ENCODE measurements at places on chromosomes 1 and 21. TPM values are rescaled to one million over a fixed set of nuclear protein-coding genes. Genes with fewer than 3 reads are reported as not detected.

DNA sequence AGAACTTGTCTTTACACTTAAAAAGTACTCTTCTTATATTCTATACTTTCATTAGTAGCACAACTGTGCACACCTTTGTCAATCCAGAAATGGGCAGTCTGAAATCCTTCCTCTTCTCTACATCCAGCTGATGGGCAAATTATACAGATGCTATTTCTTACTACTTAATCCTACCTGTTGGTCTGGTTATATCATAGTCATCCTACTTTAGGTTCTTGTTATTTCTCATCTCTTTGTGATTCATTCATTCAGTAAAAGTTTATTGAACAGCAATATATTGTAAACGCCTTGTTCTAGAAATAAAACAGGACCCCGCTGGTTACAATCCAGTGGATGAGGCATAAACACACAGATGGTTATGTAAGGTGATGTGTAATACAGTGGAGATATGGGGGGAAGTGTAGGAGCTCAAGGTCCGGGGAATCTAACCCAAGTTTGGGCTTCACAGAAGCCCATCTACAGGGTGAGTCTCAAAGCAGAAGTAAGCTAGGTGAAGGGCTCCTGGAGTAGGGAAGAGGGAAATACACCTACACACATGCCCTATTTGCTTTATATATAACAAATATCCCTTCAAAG, 11.8 kb upstream of the FUBP1 start:
- no peak for DNase-seq

- DNase-seq, result no peak
These were observed 622.6 kb downstream of the ADGRL2 start for GRCh38 chr1:82423174-82423815.

DNA sequence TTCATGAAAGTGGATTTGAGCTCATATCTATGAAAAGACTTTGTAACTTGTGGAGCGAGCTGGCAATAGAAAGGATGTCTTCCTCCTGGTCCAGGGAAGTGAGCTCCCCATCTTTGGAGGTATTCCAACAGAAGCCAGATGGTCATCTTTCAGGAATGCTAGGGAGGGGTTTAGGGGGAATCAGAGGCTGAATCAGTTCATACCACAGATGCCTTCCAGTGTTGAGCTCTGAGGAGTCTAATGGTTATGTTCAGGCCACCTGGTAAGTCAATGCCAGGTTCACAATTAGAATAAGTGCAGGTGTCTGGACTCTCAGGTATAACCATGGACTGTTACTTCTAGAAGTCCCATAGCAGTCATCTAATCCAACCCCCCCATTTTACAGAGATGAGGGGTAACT, 119.1 kb downstream of the ACTL8 start:
- no peak for DNase-seq

DNA sequence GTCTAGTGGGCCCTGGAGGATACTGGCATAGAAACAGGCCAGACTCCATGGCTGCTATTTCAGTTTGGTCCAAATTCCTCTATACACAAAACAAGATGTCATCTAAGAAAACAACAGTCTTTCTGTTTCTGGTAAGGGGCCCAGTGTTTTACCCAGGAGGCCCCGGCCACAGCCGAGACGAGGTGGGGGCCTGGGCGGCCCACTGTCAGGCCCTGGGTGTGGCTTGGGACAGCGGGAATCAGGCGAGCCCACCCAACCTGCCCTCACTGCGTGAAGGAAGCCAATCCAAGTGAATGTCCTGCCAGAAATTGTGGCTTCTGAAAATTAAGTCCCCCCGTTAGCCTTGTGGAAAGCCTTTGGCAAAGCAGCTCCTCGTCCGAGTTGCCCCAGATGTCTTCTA, 31.2 kb upstream of the GPR153 start:
- no peak for DNase-seq

DNA sequence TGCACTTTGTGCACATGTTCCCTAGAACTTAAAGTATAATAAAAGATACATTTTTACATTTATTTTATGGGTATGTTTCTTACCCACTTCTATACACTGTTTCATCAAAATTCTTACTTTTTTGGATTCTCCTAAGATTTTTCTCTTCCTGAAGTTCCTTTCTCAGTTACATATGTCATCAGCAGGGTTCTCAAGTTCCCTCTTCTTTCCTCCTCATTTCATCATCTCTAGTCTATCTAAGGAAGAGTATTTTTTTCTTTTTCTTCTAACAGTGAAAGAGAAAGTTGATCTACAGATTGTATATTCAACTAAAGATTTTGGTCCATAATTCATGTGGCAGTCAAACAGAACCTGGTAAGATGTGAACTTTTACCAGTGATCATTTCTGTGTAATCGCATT, 41.2 kb upstream of the CYYR1 start:
- DNase-seq, result no peak

DNA sequence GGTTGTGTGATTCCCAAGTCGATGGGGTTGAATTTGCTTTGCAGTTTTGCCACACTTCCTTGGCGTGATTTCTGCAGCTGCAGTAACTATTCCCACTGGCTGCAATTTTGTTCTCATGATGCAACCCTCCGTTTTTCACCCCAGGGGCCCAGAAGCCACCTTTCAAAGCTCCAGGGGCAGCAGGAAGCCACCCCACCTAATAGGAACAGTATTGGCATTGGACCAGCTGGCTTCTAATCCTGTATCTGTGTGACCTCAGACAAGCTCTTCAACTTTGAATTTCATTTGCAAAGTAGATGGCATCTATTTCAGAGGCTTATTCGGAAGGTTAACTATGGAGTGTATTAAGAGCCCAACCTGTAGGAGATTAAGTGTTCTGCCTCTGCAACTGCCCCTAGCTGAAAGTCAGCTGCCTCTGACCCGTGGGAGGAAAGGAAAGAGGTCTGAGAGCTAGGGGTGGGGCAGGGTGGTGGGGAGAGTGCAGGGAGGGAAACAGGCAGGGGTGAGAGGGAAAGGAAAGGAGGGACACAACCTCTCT, 12.6 kb downstream of the C1orf115 start:
- no peak for DNase-seq

DNA sequence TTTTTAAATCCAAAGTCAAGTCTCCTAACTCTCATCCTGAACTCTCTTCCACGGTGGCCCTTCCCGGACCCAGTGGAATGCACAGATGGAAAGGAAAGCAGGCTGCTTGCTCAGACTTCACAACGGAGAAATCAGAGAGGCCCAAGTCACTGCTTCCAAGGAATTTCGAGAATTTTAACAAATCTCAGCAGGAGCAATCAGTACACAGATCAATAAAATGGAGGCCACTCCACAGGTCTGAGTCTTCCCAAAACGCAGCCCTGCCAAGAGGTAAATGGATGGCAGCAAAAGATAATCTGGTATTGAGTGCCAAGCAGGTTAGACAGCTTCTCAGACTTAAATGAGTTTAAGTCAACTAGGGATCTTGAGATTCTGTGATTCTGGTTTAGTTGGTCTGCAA, 81.1 kb upstream of the TIAM1 start:
- DNase-seq, result no peak

DNA sequence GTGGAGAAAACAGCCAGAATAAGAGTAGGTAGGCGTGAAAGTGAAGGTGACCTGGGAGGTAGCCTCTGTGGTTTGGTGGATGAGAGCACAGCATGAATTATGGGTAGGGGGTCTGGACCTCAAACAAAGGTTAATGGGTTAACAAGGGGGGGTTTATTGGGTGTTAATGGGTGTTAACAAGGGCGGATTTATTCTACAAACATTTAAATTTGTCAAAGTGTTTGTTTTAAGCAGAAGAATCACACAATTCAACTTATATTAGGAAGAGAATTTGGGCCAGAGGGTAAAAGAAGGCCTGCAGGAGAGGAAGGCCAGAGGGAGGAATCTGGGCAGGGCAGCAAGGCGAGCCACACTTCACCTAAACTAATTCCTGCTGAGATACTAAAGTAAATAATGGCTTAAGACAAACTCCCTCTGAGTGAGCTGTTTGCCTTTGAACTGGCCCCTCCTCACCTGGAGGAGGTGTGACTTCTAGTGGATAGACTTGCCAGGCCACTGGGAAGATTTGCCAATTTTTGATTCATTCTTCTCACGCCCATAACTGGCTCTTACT, 191.7 kb downstream of the GIPC2 start:
- DNase-seq, result peak; percentile 67

DNA sequence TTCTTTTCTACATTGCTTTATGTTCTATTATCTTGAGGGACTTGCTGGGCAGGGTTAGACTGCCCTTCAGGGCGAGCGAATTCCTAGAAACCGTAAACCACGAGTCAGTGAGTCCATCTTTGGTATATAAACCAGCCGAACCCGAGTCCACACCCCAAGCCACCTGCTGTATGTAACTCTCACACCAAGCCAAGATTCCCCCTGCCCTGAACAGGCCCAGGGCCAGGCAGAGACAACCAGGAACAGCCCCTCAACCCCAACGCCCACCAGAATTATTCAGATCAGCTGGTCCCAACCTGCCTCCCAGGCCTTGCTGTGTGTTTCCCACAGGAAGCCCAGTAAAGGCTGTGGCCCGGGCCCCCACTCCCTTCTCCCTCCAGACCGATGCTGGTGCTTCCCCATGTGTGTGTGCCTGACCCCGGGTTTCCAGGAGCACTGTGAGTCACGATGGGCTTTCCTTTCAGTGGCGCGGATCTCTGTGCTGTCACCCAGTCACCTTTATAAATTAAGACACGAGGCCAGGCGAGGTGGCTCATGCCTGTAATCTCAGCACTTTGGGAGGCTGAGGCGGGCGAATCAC, 17.1 kb downstream of the KIF17 start:
- no peak for DNase-seq

DNA sequence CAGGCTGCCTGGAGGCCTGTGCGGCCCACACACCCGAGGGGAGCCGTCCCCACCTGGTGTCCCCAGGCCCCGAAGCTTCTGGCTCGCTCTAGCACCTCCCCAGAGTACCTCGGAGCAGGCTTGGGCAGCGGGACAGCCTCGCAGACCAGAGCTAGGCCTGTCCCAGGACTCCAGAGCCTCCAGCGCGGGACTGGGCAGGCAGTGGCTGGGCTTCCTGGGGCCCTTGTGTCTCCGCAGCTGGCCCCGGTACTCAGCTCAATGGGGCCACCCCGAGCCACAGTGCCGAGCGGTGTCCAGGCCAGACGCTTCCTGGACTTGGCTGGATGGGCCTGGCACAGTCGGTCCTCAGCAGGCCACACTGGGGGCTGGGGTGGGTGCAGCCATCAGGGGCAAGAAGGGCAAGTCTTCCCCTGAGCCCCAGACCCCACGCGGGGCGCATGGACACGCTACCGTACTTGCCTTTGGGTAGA, 4.9 kb downstream of the SCNN1D start:
- DNase-seq, result no peak

DNA sequence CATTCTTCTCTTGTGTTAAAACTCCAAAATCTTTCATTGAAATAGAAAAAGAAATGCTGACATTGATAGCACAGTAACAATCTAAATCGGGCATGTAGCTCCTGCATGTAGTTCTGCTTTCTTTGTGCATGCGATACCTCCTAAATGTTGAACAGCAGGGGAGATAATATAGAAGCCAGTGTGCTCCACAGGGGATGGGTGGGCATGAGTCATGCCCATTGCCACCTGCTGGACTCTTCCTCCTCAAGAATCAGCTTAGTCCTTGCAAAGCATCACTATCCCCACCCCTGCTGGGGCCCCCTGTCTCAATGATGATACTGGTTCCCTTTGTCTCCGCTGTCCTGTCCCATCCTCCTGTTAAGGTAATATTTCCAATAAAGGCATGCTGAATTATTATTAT, 203.0 kb downstream of the RWDD3 start:
- no peak for DNase-seq

DNA sequence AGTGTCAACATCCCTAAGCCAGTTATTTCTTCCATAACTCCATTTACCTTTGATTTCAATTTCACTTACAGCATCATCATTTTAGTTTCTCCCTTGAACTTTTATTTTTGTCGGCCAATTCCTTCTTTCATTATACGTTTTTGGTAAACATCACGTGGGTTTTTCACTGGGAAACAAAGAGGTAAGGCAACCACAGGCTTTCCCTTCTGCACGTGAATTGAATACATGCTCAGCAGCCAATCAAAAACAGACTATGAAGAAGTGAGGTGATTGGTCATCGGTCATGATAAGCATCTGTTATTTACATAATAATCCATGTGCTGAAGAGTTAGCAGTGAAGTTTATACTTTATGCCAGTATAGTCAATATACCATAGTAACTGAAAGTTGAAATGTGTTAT, 98.7 kb downstream of the NCAM2 start:
- no peak for DNase-seq

DNA sequence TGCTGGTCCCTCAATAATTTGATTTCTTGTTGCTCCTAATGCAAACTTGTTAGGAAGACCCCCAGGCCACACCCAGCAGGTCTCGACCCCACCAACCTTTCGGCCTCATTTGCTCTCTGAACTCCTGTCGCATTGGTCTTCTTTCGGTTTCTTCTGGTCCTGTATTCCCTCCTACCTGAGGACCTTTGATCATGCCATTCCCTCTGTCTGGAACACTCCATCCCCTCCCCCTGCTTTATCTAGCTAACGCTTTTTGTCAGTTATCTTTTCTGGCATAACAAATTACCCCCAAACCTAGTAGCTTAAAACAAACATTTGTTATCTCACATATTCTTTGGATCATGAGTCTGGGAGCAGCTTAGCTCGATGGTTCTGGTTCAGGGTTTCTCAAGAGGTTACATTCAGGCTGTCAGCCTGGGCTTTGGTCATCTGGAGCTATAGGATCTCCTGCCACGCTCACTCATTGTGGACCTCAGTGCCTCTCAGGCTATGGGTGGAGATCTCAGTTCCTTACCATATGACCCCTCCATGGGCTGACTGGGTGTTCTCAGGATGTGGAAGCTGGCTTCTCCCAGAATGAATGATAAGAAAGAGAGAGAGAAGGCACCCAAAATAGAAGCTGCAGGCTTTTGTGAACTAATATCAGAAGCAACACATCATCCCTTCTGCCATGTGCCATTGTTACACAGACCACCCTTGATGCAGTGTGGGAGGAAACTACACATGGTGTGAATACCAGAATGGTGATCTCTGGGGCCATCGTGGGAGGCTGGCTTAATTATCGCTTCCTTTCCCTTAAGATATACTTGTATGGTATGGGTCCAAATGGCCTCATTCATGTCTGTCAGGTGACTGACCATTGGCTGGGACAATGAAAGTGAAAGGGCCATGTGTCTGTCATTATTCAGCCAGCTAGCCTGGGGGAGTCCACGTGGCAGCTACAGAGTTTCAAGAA, 29.1 kb upstream of the BCAR3 start:
- DNase-seq, result peak; percentile 14

Gene CLCA4
- not detected for total RNA-seq

Gene ZP4
- not detected for total RNA-seq

Gene FCRL6
- total RNA-seq, result 0.23 TPM

Gene AZIN2
- total RNA-seq, result 0.55 TPM

Gene CELF3
- total RNA-seq, result not detected

Gene PRAMEF18
- total RNA-seq, result not detected

Gene LCE2B
- total RNA-seq, result not detected
